ENCODE measurements at places on chromosomes 5 and 9.

- DNase-seq: no peak
Observed at GRCh38 chr9:84310883-84311282, 29.7 kb downstream of the SLC28A3 start.

GRCh38 chr5:61215996-61216395 is 53.7 kb upstream of the SMIM15 start:
- DNase-seq: no peak

GRCh38 chr9:86843206-86843605 is 104.1 kb downstream of the GAS1 start:
- no peak for DNase-seq

DNA sequence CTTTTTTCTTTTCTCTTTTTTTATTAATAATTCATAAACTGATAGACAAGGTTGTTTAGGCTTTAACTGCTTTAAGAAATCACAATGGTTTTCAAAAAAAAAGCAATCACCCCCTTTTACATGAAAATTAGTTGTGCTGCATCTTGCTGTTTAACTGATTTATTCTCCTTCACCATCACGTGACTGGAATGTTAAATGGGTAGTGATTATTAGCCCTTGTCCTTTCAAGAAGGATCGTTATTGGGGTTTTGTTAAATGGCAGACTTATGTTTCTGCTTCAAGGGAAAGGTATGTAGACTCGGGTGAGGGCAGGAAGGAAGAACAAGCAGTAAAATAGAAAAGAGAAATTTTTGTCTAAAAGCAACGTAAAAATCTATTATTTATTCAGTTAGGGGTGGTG is 175.6 kb upstream of the TLE4 start:
- no peak for DNase-seq

GRCh38 chr9:40927260-40927631 is 201.2 kb downstream of the FOXD4L6 start:
- no peak for DNase-seq

DNA sequence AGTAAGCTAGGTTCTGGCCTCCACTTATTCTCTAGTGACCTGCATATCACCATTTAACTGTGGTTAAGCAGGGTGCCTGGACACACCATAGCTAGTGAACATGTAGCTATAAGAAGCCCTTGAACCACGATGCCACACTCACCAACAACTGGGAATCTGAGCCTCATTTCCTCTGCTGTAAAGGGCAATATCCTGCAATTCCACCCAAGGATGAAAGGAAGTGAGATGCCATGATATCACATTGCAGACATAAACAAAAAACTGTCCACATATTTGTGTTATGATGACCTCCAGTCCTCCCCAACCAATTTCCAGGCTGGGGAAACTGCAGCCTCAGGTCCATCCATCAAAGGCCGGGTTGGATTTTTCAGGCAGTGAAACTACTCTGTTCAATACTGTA is 10.4 kb downstream of the TNIP1 start:
- DNase-seq: no peak

DNA sequence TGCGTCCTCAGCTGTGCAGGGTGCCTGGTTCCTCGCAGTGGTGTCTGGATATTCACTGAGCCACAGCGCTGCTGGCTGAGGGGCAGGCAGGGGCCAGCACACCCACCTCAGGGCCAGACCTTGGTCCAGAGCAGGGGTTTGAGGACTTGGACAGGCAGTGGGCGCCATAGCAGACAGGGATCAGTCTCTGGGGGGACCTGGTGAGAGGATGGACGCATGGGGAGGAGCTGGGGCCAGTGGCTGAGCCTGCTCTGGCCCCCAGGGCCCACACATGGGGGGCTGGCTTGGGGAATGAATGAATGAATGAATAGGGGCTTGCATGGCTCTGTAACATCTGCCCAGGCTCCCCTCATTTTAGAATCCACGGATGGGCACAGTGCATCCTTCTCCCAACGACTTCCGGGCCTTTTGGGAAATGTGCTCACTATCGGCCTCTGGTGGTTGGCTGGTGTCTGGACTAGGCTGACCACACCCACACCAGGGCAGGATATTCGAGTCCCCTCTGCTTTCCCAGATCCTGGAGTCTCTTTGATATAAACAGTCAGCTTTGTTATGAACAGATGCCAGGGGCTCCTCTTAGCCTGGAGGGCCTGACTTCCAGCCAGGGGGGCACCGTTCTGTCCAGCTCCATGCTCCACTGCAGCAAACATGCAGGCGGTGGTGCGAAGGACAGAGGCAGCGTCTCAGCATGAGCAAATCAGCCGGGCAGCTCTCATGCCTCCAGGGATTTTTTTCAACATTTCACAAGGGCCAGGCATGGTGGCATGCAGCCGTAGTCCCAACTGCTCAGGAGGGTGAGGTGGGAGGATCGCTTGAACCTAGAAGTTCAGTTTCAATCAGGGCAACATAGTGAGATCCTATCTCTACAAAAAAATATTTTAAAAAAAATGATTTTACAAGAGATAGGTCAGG is 62.6 kb downstream of the NEK6 start:
- DNase-seq: peak; percentile 40

- DNase-seq: no peak
Observed at GRCh38 chr5:84478603-84479002, 93.9 kb upstream of the EDIL3 start.

DNA sequence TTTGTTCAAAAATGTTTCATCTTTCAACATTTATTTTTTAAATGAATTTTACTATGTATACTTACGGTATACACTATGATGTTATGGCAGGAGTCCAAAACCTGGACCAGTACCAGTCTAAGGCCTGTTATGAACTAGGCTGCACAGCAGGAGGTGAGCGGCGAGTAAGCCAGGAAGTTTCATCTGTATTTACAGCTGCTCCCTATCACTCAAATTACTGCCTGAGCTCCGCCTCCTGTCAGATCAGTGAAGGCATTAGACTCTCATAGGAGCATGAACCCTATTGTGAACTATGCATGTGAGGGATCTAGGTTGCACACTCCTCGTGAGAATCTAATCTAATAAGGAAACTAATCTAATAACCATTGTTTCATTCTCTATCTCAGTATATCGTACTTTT is 715.5 kb upstream of the PTPRD start:
- no peak for DNase-seq

GRCh38 chr9:91483189-91483691 is 59.6 kb upstream of the NFIL3 start:
- DNase-seq: no peak

- no peak for DNase-seq
Observed at GRCh38 chr9:15225564-15226126, 81.4 kb downstream of the TTC39B start.

DNA sequence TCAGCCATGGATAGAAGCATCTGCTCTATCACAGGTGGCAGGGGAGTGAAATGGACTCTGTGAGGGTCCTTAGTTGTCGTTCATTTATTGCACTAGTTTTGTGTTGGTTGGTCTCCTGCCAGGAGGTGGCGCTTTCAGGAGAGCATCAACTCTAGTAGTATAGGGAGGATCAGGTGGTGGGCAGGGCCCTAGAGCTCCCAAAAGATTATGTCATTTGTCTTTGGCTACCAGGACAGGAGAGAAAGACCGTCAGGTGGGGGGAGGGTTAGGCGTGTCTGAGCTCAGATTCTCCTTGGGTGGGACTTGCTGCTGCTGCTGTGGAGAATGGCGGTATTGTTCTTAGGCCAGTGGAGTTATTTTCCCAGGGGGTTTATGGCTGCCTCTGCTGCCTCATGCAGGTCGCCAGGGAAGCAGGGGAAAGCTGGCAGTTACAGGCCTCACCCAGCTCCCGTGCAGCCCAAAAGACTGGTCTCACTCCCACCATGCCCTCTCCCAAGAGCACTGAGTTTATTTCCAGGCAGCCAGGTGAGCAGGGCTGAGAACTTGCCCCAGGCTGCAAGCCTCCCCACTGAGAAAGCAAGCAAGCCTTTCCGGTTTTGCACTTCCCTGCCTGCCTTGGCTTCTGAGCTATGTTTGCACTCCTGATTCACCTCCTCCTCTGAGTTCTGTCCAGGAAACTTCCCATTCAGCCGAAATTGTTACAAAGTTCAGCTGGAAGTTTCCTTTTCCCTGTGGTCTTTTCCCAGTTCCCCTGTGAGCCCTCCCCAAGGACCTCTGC is 317.3 kb downstream of the TAF11L14 start:
- no peak for DNase-seq

DNA sequence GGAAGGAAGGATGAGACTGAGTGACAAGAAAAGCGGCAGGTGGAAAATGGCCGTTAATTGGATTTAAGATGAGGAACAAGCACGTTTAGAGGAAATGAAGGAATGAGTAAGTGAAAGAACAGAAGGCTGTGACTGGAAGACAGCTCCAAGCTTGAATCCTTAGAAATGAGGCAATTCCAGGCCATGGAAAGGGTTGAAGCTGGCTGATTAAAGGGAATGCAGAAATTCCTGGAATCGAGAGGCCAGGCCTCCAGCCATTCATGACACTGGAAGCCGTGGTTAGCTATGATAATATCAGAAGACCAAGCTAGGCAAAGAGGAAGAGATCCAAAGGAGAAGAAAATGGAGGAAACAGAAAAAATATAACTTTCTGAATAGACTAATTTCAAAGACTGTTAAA is 84.2 kb downstream of the ARL15 start:
- DNase-seq: no peak

GRCh38 chr5:39253196-39253595 is 33.8 kb upstream of the FYB1 start:
- no peak for DNase-seq

- DNase-seq: no peak
Observed at GRCh38 chr9:108469654-108470053, 386.1 kb downstream of the ACTL7B start.

GRCh38 chr5:174052636-174053035 is 7.1 kb downstream of the NSG2 start:
- no peak for DNase-seq

Data from effector memory CD8-positive, alpha-beta T cell (primary cell).